SK-MEL-5 (cell line): ENCODE measurements at places on chromosomes 12 and 14. TPM values are rescaled to one million over a fixed set of nuclear protein-coding genes. Genes with fewer than 3 reads are reported as not detected.

The KRT80 gene
- 0.11 TPM in 2 replicates for total RNA-seq

The CLEC2A gene
- total RNA-seq = not detected in 2 replicates

DNA sequence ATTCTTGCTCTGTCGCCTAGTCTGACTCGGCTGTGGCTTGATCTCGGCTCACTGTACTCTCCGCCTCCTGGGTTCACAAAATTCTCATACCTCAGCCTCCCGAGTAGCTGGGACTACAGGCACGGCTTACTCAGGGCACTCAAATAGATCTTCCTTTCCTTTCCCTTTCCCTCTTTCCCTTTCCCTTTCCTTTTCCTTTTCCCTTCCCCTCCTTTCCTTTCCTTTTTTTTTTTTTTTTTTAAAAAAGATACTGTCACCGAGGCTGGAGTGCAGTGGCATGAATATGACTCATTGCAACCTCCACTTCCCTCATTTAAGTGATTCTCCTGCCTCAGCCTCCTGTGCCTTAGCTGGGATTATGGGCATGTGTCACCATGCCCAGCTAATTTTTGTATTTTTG, 86.0 kb downstream of the AEBP2 start:
- DNase-seq = no peak

DNA sequence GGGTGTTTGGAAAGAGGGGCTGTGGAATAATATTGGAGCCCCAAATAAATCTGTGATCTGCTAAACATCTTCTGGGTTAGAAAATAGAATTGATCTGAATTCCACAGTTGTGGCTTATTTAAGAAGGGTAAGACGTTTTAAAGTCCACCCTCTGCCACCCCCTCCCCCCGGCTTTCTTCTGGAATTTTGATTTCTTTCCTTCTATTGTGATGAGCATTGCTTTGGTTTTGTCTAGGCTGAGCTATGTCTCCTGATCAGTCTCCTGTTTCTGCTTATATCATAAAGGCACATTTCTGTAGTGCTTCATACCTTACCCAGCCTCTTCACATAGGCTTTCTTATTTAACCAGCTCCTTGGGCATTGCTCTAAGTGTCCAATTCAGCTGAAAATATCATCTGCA, 77.3 kb upstream of the SLC38A2 start:
- DNase-seq = no peak

- no peak for DNase-seq
Observed at GRCh38 chr12:27807063-27807703, 27.1 kb upstream of the MANSC4 start.

DNA sequence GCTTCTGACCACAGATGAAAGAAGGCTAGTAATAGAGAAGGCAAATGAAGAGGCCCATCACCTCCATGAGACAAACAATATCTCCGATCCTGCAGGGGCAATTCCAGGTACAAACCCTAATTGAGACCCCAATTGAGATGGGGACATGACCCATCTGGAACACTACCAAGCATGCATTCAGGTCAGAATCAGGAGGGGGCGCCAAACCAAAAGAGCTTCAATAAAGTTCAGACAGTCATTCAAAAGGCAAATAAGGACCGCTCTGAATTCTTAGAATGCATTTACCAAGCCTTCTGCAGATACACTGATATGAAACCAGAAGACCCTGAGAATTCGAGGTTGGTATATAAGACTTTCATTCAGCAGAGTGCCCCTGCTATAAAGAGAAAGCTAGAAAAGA, 10.2 kb upstream of the EDDM3B start:
- DNase-seq = peak; percentile 38

DNA sequence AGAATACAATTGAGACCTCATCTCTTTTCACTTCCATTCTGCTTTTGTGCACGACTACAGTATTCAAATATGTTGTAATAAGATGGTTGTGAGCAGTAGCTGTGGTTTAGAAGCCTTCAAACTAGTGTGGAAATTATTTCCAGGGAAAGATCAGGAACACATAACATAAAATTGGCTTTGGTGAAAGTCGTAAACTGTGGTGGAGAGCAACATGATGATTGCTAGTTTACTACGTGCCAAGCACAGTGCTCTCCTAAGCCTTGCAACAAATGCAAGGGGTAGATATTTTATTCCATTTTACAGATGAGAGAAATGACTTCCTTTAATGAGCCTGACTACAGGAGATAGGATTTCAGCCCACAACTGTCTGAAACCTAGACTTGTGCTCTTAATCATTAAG, 172.4 kb upstream of the LMNTD1 start:
- DNase-seq = no peak

- no peak for DNase-seq
Observed at GRCh38 chr14:33754261-33754660, 196.6 kb downstream of the EGLN3 start.

- peak; percentile 36 for DNase-seq
Observed at GRCh38 chr12:115916910-115917668, 360.4 kb downstream of the MED13L start.

DNA sequence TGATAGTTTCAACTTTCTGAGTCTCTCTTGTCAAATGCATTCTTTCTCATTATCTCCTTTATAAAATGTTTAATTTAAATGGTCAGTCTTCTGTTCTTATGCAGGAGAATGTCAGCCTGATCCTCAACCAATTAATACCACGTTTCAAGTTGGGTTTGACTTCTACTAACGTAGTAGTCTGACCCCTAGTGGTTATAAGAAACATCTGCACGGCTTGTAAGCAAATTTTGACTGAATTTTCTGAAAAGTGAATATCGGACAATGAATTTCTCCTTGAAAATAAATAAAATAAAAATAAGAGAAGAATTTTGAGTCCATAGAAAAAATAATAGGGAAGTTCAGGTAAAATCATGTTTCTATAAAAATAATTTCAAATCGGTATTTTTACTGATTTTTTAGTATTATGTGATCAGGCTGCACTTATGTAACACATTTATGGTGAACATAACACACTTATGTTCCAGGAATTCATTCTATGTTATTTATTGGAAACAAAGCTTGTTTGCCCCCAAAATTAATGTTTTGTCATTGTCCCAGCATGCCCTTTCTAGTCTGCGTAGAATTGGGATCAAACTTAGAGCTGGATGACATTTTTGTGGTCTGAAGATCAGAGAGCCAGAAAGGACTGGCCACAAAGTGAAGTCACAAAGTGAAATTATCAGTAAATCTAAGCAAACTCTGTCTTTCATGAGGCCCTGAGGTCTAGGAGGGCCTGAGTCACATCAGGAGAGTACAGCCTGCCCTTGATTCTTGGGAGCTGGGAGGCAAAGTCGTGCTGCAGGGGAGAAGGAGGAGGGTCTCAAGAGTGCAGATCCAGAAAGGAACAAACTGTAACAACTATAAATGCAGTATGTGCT, 101.2 kb upstream of the STXBP6 start:
- DNase-seq = peak; percentile 64

GRCh38 chr12:127194176-127194575, 1072.8 kb upstream of the TMEM132C start:
- DNase-seq = no peak
